ENCODE measurements at places on chromosomes 4 and X.

DNA sequence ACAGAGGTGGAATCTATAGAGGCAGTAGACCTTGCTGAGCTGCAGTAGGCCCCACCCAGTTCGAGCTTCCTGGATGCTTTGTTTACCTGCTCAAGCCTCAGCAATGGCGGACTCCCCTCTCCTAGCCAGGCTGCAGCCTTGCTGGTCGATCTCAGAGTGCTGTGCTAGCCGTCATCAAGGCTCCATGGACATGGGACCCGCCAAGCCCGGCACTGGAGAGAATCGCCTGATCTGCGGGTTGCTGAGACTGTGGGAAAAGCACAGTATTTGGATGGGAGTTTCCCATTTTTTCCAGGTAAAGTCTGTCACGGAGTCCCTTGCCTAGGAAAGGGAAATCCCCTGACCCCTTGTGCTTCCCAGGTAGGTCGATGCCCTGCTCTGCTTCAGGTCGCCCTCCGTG is 124.8 kb upstream of the KLF8 start:
- DNase-seq: no peak

DNA sequence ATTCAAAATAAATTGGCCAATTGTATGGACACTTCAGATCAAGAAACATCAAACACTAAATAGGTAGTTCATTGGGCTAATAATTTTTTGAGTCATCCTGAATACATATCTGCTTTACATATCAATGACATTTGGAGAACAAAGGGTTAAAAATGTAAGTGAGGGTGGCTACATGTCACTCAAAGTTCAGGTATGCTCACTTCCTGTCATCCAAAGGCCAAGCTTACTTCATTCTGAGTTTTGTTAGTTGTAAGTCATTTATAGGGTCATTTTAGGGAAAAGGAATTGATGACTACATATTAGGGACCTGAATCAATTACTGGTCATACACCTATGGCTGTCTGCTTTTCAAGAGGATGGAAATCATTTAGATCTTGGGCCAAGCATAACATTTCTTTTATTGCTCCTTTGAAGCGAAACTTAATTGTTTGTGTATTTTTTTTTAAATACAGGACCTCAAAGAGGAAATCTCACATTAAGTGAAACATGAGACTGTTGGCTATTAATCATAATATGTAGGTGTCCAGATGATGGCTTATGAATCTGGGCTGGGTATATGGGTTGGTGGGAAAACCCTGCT is 119.2 kb upstream of the LEF1 start:
- no peak for DNase-seq

GRCh38 chrX:81308086-81308829 is 106.4 kb downstream of the SH3BGRL start:
- DNase-seq: no peak

GRCh38 chrX:24014388-24015018 is 12.5 kb downstream of the KLHL15 start:
- no peak for DNase-seq

- no peak for DNase-seq
Observed at GRCh38 chr4:138749303-138749702, 266.3 kb upstream of the NOCT start.

GRCh38 chr4:61397174-61397573 is 197.0 kb downstream of the ADGRL3 start:
- no peak for DNase-seq

DNA sequence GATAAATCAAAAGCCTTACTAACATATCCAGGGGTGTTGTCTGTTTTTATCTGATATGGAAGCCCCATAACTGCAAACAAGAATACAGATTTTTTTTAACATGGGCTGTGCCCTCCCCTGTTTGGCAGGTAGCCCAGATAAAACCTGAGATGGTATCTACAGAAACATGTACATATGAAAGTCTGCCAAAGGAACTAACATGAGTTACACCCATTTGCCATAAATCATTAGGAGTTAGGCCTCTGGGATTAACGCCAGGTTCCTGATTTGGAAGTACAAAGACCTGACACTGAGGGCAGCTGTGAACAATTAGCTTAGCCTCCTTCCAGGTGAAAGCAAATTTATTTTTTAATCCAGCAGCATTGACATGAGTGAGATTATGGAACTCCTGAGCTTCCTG is 264.3 kb downstream of the TECRL start:
- DNase-seq: no peak

DNA sequence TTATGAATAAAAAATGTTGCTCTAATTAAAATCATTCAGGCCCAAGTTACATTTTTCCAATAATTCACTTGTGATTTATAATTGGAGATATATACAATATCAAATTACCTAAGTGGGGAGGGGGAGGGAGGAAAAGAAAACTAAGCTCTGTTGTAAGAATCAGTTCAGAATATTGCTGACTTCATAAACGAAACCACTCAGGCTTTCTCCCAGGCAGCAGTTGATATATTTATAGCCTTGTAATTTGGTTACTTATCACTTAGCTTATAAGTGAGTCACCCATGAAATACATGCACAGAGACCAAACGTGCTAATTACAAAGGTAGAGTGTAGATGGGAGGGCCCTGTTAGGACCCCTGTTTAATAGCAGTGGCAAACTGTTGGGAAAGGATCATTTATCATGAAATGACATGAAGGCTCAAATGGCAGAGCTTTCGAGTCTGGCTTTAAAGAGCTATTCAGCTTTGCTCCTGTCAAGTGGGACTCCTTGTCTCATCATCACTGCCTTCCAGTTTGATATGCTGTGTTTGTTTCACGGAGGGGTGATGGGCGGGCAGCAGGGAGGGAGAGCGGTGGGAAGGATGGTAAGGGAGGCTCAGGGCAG is 105.6 kb upstream of the PGRMC2 start:
- no peak for DNase-seq

GRCh38 chr4:4227510-4228355 is 1.0 kb upstream of the OTOP1 start:
- peak; percentile 49 for DNase-seq

- no peak for DNase-seq
Observed at GRCh38 chr4:102780476-102781144, 19.8 kb upstream of the MANBA start.

DNA sequence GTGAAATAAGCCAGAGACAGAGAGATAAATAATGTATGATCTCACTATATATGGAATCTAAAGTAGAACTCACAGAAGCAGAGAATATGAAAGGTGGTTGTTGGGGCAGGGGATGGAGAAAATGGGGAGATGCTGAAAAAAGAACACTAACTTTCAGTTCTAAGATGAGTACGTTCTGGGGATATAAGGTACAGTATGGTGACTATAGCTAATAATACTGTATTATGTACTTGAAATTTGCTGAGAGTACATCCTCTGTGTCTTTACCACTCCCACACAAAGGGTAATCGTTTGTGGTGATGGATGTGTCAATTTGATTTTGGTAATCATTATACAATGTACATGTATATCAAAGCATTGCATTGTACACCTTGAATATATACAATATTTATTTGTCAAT is 6.6 kb downstream of the FBXL5 start:
- no peak for DNase-seq

DNA sequence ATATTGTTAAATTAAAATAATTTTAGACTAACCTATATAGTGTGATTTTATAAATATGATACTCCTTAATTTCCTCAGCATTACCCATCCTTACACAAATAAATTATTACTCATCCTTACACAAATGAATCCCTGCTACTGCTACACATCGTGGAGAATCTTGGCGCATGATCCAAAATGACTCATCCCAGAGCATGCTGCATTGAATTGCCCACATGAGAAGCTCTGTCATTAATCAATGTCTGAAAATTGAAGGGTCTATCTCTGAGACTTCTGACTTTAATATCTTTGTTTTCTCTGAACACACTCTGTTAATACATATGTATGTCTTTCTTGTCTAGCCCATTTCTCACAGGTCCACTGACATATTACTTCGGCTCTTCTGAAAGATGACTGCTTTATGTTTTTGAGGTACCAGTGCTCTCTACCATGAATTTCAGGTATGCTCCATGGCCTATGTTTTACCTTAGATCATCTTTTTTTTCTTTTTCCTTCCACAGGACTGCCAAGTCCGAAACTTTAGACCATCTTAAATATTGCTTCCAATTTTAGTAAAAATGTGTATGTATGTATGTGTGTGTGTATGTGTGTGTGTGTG is 15.7 kb upstream of the DUSP21 start:
- no peak for DNase-seq

- no peak for DNase-seq
Observed at GRCh38 chr4:48041535-48042137, 25.1 kb downstream of the NIPAL1 start.

DNA sequence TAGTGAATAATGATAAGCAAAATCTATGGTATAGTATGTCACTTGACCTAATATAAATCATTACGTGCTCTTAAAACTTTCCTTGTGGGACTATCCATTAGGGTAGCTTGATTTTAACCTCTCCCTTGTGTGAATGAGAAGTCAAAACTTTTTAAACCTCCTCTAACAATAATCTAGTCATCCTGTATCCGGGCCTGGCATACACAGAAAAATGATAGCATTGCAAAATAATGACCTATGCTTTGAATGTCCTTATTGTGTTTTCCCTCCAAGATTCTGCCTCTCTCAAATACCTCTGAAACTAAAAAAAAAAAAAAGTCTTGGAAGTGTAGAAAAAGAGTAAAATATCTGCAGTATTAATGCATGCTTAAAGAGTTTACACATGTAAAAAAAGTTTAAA is 250.0 kb upstream of the NDST3 start:
- DNase-seq: no peak

DNA sequence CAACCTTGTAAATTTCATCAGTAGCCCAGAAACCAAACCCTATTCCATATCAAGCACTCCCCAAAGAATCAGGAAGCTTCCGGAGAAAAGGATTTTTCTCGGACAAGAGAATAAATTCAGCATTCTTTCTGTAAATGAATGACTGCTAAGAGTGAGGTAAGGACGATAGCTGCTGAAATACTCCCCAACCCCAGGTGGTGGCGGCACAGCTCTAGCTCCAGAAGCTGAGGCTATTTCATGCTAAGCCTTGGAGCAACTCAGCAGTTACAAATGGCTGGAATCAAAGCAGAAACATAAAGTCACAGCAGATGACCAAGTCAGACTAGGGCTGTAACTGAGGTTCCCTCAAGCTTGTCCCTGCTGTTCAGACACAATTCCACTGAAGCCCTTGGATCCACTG is 13.9 kb upstream of the PCDH19 start:
- DNase-seq: no peak

DNA sequence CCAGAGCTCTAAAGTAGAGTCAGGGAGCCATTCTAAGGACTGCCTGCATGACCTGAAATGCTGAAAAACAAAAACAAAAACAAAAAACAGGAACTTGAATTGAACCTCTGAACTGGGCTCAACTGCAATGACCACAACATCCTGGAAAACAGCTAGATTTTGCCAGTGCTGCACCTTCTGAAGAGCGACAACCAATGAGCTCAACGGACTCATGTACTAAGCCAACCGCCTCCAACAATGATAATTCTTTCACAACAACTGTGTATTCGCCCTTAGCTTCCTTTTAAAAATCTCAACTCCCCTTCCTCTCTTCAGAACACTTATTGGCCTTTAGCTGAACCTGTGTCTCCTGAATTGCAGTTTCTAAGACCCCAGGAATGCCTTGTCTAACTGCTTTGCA is 69.8 kb downstream of the HAUS3 start:
- no peak for DNase-seq

DNA sequence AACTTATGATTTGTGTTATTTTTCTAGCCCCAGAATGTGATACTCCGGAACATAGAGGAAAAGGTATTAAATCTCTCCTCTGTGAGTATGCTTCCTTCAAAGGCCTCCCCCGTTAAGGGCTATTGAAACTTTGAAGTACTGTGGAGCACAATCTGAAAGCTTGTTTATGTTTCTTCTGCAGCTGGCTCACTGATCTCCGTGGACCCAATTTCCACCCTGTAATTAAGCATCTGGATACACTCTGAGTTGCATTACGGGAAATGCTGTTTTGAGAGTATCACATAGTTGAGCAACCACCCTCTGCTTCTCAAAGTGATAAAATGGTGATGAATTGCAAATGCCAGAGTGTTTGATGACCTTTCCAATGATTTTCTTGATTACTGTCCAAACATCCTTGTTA is 296.8 kb upstream of the PABPC5 start:
- no peak for DNase-seq

- no peak for DNase-seq
Observed at GRCh38 chrX:153800177-153800722, 5.8 kb downstream of the SSR4 start.

DNA sequence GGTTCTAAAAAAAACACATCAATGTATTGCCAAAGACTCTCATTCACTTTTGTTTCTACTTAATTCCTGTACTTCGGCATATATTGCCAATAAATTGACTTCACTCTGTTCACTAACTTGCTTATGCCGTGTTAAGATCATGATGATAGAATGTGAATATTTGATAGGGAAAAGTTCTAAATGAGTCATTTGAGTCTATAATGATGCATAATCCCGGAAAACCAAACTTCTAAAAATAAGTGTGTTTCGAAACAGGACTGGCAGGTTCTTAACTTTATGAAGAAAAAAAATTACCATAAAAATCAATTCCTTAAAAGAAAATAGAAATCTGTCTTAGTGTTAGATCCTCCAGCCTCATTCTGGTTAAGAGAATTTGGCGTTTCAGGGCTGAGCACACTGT is 387.5 kb upstream of the FTHL17 start:
- DNase-seq: no peak

All from D341Med (cell line).